ENCODE measurements at places on chromosomes 2 and 18. TPM values are rescaled to one million over a fixed set of nuclear protein-coding genes. Genes with fewer than 3 reads are reported as not detected.

GRCh38 chr2:42842466-42842865 is 50.1 kb upstream of the HAAO start:
- no peak for DNase-seq

DNA sequence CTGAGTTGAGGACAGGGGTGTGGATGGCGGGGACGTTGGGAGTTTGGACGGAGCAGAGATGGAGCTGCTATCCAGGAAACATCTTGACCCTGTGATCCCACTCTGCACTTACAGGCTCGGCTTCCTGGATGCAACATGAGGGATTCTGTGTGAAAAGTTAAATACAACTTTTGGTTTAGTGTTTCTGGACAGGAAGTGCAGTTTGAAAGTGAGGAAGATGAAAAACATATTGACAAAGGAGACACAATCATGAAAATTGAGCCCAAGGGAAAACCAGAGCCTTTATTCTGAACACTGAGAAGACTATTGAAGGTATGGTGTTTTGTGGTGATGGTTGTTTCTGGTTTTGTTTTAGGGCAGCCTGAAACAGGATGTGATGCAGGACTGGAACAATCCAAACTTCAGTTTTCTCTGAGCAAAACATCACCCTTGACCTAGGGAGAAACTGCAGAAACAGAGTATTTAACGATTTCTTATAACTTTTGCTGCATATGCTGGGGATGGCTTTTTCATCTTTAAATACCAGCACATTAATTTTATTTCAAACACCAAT is 76.5 kb upstream of the RFX8 start:
- DNase-seq, result no peak

GRCh38 chr2:101622210-101623030 is 75.1 kb upstream of the MAP4K4 start:
- no peak for DNase-seq

DNA sequence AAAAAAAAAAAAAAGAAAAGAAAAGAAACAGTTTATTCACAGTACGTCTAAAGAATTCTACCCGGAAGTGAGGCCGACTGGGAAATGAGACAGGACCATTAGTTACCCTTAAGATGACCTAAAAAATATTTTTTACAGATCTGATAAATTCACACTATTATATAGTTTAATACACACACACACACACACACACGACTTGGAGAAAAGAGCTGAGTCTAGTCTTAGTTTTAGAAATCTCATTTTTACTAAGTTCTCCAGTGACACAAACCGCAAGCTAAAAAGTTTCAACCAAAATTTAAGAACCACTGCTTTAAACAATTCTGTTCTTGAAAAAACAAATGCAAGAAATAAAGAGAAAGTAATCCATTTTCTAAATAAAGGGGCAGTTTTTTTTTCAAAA is 27.1 kb downstream of the ST3GAL5 start:
- DNase-seq, result no peak

DNA sequence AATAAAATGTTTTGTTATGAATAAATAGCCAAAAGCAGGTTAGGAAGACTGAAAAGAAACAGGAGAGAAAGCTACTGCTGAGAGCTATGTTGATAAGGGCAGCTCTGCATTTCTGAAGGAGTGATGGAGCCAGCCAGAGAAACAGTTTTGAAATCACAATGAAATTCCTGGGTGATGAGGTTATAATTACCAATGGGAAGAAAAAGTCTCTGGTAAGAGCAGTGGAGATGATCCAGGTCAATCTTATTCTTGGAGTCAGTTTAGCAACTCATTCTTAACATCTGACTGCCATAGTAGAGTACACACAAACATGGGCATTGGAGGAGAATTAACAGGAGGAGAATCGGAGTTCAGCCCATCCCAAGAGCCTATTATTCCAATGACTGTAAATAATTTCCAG is 2.4 kb downstream of the ALKAL2 start:
- peak; percentile 6 for DNase-seq

- DNase-seq, result no peak
These were observed 91.0 kb downstream of the TMEM247 start for GRCh38 chr2:46570396-46570795.

DNA sequence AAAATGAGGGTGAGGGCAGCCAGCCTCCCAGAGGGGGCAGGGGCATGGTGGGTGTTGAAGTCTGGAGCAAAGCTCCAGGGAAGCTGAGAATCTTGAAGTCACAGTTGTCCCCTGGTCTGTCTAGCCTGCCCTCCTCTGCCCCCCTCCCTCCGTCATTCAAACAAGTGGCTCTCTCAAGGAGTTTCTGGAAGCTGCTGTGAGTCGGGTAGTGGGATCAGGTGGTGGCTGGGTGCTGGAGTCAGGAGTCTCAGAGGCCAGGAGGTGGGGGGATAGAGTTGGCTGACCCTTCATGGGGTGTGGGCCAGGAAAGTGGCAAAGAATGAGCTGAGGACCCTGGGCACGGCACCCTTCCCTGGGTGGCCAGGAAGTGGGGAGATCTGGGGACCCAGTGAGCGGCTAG is 495 bp upstream of the ASIC4 start:
- DNase-seq, result no peak

Gene PLCD4
- total RNA-seq, result 0.40 TPM

- no peak for DNase-seq
These were observed 30.8 kb upstream of the TRIB2 start for GRCh38 chr2:12685956-12686355.

Gene C2orf66
- 0.98 TPM for total RNA-seq

Gene B3GNT2
- total RNA-seq, result 12.3 TPM

Gene FOXI3
- total RNA-seq, result not detected

Gene SERPINB11
- total RNA-seq, result not detected

DNA sequence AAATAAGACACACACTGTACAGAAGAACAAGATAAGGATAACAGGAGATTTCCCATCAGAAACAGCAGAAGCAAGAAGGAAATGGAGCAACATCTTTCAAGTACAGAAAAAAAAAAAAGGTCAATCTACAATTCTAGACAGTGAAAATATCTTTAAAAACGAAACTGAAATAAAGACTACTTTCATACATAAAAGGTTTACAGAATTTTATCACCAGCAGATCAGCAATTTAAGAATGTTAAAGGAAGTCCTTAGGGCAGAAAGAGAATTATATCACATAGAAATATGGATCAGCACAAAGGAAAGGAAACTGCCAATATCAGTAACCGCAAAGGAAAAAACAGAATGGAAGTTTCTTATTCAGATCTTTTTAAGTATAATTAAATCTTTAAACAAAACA is 931.0 kb downstream of the EPHA4 start:
- no peak for DNase-seq

DNA sequence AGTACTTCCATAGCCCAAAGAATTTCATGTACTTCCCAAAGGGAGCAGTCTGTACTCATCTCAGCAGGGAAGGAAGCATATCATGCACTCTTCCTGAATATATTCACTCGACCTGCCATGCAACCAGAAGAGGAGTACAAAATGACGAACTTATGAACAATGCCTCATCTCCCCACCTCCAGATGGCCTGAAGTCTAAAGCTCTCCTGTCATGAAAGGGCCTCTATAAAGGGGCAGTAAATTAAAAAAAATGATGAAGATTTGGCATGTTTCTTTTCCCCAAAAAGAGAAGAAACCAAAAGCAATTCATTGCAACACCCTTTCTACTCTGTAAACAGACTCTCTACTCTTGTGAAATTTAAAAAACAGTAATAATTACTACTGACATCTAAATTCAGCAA is 1601.1 kb downstream of the LRP1B start:
- no peak for DNase-seq

DNA sequence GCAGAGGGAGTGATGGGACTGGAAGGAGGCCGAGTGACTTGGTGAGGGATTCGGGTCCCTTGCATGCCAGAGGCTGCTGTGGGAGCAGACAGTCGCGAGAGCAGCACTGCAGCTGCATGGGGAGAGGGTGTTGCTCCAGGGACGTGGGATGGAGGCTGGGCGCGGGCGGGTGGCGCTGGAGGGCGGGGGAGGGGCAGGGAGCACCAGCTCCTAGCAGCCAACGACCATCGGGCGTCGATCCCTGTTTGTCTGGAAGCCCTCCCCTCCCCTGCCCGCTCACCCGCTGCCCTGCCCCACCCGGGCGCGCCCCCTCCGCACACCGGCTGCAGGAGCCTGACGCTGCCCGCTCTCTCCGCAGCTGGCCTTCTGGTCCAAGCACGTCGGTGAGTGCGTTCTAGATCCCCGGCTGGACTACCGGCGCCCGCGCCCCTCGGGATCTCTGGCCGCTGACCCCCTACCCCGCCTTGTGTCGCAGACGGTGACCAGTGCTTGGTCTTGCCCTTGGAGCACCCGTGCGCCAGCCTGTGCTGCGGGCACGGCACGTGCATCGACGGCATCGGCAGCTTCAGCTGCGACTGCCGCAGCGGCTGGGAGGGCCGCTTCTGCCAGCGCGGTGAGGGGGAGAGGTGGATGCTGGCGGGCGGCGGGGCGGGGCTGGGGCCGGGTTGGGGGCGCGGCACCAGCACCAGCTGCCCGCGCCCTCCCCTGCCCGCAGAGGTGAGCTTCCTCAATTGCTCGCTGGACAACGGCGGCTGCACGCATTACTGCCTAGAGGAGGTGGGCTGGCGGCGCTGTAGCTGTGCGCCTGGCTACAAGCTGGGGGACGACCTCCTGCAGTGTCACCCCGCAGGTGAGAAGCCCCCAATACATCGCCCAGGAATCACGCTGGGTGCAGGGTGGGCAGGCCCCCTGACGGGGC is 4.6 kb downstream of the PROC start:
- no peak for DNase-seq

Gene TSPYL6
- total RNA-seq, result not detected

DNA sequence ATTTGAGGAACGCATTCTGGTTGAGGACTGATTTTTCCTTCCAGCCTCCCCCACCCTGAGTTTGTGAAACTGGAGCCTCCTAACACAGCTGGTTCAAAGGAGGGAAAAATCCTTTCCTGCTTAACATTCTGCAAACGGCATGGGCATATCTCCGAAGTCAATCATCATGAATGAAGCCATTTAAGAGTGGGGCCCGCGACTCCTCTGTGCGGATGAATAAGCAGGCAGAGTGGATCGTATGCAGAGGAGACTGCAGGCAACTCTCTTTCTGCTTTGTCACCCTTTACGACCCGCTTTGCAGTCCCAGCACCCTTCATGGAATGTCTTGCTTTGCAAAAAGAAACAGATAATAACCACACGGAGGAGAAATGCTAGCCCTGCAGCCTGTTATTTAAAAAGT is 305.2 kb downstream of the CLIP4 start:
- DNase-seq, result no peak

Gene RGPD6
- 16.7 TPM for total RNA-seq

Gene MARCHF4
- 0.17 TPM for total RNA-seq

GRCh38 chr2:31762085-31762484 is 181.3 kb upstream of the SRD5A2 start:
- no peak for DNase-seq

- no peak for DNase-seq
These were observed 160.8 kb downstream of the KLHL29 start for GRCh38 chr2:23545811-23546210.

Gene AQP12B
- total RNA-seq, result not detected

Gene FSIP2
- total RNA-seq, result 0.20 TPM

DNA sequence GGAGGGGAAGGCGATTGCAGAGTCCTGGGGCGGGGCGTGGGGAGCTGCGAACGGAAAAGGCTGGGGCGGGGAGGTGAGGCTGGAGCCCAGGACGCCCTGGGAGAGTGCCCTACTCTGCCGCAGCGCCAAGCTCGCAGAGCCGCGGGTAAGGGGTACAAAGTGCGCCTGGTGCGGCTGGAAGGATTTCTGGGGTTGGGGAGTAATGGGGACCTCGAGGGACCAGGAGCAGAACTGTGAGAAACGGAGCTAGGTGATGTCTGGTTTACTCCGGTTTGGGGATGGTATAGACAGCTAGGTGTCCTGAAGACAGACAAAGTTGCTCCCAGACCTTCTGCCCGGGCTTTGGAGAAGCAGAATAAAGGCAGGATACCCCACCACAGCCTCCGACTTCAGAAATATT is 718 bp upstream of the NXPH2 start:
- DNase-seq, result no peak

- DNase-seq, result peak; percentile 27
These were observed 220.5 kb downstream of the PIEZO2 start for GRCh38 chr18:10928772-10929373.

Gene SULT1C4
- not detected for total RNA-seq

Gene MOB1A
- 92.6 TPM for total RNA-seq

Gene C18orf32
- total RNA-seq, result 28.9 TPM

GRCh38 chr2:49714454-49714853 is 560.1 kb upstream of the FSHR start:
- DNase-seq, result no peak

Data from MCF 10A (cell line).